Choroid plexus epithelial cell (primary cell): ENCODE measurements at places on chromosomes 16 and 17.

DNA sequence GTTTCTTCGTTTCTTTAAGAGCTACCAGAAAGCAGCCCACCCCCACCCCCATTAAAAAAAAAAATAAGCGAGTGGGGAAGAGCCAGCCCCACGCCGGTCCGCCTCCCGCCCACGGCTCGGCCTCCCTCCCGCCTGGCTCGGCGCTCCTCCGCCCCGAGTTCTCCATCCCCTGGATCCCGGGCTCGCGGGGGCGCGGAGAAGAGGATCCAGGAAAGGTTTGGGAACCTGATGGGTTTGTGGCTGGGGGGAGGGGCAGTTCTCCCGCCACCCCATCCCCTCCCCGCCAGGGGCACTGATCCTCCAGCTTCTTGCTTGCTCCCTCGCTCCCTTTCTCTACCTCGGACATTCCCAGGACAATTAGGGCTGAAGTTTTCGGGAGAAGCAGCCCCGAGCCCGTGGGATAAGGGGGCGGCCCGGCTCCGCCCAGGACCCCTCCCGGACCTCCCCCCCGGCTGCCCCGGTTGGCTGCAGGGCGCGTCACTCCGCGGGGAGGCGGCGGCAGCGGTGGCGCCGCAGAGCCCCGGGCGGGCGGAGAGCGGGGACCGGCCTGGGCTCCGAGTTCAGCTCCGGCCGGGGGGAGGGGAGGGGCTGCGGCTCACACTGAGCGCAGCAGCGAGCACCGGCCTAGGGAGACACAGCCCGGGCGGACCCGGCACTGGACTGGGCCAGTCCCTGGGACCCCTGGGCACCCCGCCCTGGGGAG, 1.0 kb upstream of the SALL1 start:
- DNase-seq, result peak; percentile 28

- peak; percentile 91 for DNase-seq
These were observed 75.8 kb downstream of the WNT3 start for GRCh38 chr17:46742565-46743270.

- no peak for DNase-seq
These were observed 9.9 kb downstream of the CCDC102A start for GRCh38 chr16:57526498-57526897.

- peak; percentile 17 for DNase-seq
These were observed 26.2 kb downstream of the KPNA2 start for GRCh38 chr17:68061512-68062313.

DNA sequence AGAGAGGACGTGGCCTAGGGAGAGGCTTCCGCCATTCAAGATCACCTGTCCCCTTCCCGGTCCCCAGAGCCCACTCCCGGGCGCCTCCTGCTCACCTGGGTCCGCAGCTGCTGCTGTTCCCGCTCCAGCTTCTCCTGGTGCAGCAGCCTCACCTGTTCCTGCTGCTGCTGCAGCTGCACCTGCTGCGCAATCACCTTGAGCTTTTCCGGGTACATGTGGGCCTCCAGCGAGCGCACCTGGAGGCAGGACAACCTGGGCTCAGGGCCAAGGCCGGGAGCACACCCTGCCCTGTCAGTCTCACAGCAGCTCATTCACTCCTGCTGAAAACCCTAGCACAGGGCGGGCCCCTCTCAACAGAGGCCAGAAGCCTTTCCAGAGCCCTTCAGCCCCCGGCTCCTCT, 12.5 kb downstream of the TFAP4 start:
- no peak for DNase-seq

GRCh38 chr17:43011728-43012472, 5.3 kb downstream of the IFI35 start:
- no peak for DNase-seq

GRCh38 chr17:9533441-9533840, 42.2 kb downstream of the STX8 start:
- no peak for DNase-seq

- no peak for DNase-seq
These were observed 303.9 kb downstream of the C16orf95 start for GRCh38 chr16:87012954-87013938.

- DNase-seq, result no peak
These were observed 4.3 kb downstream of the CANT1 start for GRCh38 chr17:79005063-79005861.
